ENCODE measurements at places on chromosomes 3 and 15.

DNA sequence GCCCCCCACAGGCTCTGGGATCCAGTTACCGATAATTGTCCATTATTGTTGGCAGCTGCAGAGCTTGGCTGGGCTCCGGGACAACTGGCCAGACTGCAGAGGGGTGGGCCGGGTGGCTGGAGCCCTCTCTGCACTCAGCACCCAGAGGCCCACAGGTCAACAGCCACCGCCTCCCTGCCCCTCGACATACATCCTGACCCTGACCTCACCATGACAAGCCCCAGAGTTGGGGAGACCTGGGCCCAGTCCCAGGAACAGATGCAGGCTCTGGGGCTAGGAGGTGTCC is 22.4 kb downstream of the PTH1R start:
- no peaks in the 10 kb centered on the region for H3K36me3 ChIP-seq
- H3K4me1 ChIP-seq = peaks cover 11% of the 10 kb centered on the region
- DNase-seq = no peak
- H3K27me3 ChIP-seq = peaks cover 18% of the 10 kb centered on the region
- H3K4me3 ChIP-seq = no peak overlapping the region

- no peak for DNase-seq
- no peaks in the 10 kb centered on the region for H3K4me1 ChIP-seq
- no peak overlapping the region for H3K4me3 ChIP-seq
- H3K27ac ChIP-seq = no peak overlapping the region
Observed at GRCh38 chr15:71186267-71186666, 71.0 kb downstream of the THSD4 start.

DNA sequence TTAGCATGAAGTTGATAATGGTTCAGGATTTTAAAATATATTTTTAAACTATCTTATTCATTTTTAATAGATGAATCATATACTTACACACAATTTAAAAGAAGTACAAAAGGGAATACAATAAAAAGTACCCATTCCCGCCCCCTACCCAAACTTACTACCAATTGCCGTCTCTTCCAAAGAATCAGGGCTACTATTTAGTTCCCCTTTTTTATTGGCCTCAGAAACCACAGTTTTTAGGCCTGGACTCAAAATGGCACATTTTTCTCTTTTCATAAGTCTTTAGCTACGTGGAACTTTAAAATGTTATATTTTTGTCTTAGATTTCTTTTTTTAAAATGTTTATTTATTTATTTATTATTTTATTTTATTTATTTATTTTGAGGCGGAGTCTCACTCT is 18.0 kb downstream of the LRRK1 start:
- H3K4me1 ChIP-seq = no peaks in the 10 kb centered on the region
- no peaks in the 10 kb centered on the region for H3K36me3 ChIP-seq
- DNase-seq = no peak
- H3K27me3 ChIP-seq = peaks cover 6% of the 10 kb centered on the region
- no peak overlapping the region for H3K27ac ChIP-seq

GRCh38 chr3:123602325-123602724 is 17.5 kb upstream of the HACD2 start:
- H3K4me3 ChIP-seq = no peak overlapping the region
- H3K27ac ChIP-seq = no peak overlapping the region
- peaks cover 3% of the 10 kb centered on the region for H3K36me3 ChIP-seq
- no peaks in the 10 kb centered on the region for H3K27me3 ChIP-seq
- DNase-seq = no peak

DNA sequence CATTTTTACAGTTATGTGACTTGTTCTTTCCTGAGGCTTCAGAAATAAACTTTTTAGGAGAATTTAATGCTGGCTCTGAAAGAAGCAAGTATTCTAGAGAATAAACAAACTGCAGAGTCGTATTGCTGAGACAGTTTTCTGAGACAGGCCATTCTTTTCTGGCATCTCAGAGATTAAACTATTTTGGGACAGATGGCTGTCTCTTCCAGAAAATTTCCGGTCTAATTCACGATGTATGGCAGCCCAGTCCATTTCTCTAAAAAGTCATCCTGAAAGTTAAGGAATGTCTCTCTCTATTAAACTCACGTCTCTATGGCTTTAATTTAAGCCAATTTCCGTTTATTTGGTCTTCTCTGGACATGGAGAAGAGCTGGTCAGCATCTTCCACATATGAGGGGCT is 208.6 kb downstream of the FEZF2 start:
- H3K4me3 ChIP-seq = no peak overlapping the region
- no peak overlapping the region for H3K27ac ChIP-seq
- DNase-seq = no peak
- H3K27me3 ChIP-seq = no peaks in the 10 kb centered on the region
- no peaks in the 10 kb centered on the region for H3K36me3 ChIP-seq

- DNase-seq = no peak
- no peak overlapping the region for H3K27ac ChIP-seq
- peaks cover 63% of the 10 kb centered on the region for H3K27me3 ChIP-seq
- no peaks in the 10 kb centered on the region for H3K4me1 ChIP-seq
- no peak overlapping the region for H3K4me3 ChIP-seq
- no peaks in the 10 kb centered on the region for H3K36me3 ChIP-seq
Observed at GRCh38 chr3:194158942-194159439, 23.0 kb downstream of the HES1 start.

GRCh38 chr15:48332642-48333034 is 1.4 kb downstream of the DUT start:
- DNase-seq = peak; percentile 59
- H3K4me3 ChIP-seq = peak overlapping the region; percentile 94
- H3K27me3 ChIP-seq = no peaks in the 10 kb centered on the region
- H3K4me1 ChIP-seq = peaks cover 60% of the 10 kb centered on the region

DNA sequence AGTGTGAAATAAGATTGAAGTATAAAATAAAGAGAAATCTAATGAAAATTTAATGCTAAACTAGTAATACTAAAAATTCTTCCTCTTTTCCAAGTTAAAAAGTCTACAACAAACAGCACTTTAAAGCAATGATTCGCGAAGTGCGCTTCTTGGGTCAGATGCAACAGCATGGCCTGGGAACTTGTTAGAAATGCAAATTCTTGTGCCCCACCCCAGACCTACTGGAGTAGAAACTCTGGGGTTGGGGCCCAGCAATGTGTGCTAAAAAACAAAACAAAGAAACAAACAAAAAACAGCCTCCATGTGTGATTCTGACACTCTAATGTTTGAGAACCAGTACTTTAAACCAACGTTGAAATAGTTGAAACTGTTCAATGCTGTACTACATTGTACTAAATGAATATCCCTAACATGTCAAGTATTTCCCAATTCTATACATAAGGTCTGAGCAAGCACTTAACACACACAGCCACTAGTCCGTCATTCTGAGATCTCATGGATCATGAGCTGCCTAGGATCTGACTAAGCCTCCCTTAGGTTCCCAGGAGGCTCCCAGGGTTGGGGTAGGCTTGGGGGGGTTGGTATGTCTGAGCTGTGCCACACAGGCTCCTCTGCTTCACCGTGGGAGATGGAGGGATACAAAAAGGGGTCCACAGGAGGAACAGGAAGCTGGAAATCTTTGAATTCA is 6.1 kb downstream of the RASGRP1 start:
- H3K27ac ChIP-seq = peak overlapping the region; percentile 93
- peak overlapping the region; percentile 91 for H3K4me3 ChIP-seq
- H3K4me1 ChIP-seq = peaks cover 84% of the 10 kb centered on the region
- no peaks in the 10 kb centered on the region for H3K27me3 ChIP-seq

- H3K27me3 ChIP-seq = no peaks in the 10 kb centered on the region
- H3K4me3 ChIP-seq = no peak overlapping the region
- no peak for DNase-seq
- peak overlapping the region; percentile 75 for H3K27ac ChIP-seq
- peaks cover 26% of the 10 kb centered on the region for H3K36me3 ChIP-seq
Observed at GRCh38 chr3:156812521-156813335, 13.4 kb upstream of the LEKR1 start.

- no peak overlapping the region for H3K4me3 ChIP-seq
- H3K27ac ChIP-seq = no peak overlapping the region
- H3K27me3 ChIP-seq = no peaks in the 10 kb centered on the region
- DNase-seq = no peak
Observed at GRCh38 chr3:78738833-78739232, 1029.0 kb downstream of the ROBO1 start.

GRCh38 chr3:83863380-83863779 is 1095.4 kb upstream of the CADM2 start:
- no peak overlapping the region for H3K27ac ChIP-seq
- H3K4me1 ChIP-seq = no peaks in the 10 kb centered on the region
- H3K36me3 ChIP-seq = no peaks in the 10 kb centered on the region
- H3K27me3 ChIP-seq = no peaks in the 10 kb centered on the region
- H3K4me3 ChIP-seq = no peak overlapping the region

- H3K36me3 ChIP-seq = no peaks in the 10 kb centered on the region
- H3K27me3 ChIP-seq = peaks cover 57% of the 10 kb centered on the region
- no peak overlapping the region for H3K4me3 ChIP-seq
Observed at GRCh38 chr3:128556384-128556783, 63.4 kb upstream of the GATA2 start.

DNA sequence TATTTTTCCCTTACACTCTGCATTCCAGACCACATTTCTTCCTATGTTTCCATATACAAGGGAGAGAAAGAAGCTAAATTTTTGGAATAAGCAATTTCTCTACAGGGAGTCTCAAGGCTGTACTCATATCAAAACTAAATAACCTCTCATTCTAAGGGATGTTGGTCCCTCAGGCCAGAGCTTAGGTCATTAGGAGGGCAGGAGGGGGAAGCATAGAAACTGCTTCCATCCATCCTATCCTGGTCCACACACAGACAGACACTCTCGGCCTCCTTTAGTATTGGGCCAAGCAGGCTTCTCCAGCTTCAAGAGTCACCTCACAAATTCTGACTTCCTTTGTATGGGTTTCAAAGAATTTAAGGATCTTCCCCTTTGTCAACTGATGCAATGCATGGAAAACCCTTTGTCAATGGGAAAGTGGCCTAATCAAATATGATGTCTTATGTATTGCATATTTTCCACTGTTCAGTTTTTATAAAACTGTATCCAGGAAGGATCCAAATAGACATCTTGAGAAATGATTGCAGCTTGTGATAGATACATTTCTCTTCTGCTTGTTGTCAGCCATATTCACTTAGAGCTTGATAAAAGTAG is 140.7 kb upstream of the RARB start:
- no peak overlapping the region for H3K27ac ChIP-seq
- H3K4me3 ChIP-seq = no peak overlapping the region

- H3K4me1 ChIP-seq = peaks cover 1% of the 10 kb centered on the region
- peaks cover 4% of the 10 kb centered on the region for H3K27me3 ChIP-seq
- no peak overlapping the region for H3K27ac ChIP-seq
- no peak overlapping the region for H3K4me3 ChIP-seq
- DNase-seq = no peak
Observed at GRCh38 chr3:170410428-170411029, 8.1 kb upstream of the CLDN11 start.

DNA sequence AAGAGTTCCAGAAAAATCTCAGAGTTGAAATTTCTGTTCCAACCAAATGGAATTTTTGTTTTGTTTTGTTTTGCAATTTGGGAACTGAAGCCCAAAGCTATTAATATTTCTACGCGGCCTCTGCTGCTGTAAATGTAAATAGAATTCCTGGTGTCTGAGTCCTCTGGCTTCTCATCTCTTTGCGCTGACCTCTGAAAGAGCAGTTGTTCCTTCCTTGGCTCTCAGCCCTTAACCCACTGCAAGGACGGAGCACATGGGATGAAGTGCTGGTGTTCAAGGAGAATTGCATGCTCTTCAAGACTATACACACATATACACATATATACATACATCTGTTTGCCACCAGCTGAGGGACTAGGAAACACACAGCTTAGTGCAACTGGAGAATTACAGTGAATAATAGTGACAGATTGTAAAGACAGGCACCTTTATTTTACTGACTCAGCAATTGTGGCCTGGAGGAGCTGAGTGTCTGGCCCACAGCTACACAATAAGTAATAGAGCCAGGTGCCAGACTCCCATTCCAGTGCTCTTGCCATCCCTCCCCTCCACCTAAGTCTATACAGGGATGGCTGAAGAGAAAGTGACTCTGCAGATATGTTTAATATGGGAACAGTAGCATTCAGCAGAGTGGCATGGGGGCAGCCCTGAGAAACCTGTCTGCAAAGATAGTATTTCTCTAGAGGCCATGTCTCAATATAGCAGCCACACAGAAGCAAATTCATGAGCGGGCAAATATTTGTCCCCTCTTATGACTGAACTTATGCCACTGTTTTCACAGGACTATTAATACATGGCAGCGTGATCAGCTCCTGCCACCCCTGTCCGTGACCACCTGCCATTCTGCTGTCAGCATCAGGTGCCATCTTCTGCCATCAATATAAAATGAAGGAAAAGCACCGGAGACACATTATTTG is 42.3 kb downstream of the NEK10 start:
- H3K36me3 ChIP-seq = peaks cover 7% of the 10 kb centered on the region
- no peak for DNase-seq
- H3K4me1 ChIP-seq = peaks cover 5% of the 10 kb centered on the region
- no peaks in the 10 kb centered on the region for H3K27me3 ChIP-seq
- no peak overlapping the region for H3K4me3 ChIP-seq

DNA sequence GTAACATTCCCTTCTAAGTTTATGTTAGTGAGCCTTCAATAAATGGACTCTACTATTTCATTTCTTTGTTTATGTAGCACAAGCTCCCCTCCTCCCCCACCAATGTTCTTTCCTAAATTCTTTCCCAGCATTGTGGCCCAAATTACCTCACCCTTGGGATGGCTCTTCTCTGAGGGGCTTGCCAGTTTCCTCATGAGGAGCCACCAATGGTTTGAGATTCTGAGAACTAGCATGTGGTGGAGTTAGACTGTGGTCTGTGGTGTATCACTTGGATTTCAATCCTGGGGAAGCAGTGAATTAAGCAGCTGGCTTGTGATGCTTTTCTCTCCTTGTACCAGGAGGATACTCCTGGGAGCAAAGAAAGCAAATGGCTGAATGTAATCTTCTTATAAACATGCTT is 50.0 kb upstream of the NPHP3 start:
- H3K36me3 ChIP-seq = no peaks in the 10 kb centered on the region
- no peak for DNase-seq
- peaks cover 22% of the 10 kb centered on the region for H3K4me1 ChIP-seq
- H3K4me3 ChIP-seq = no peak overlapping the region
- no peak overlapping the region for H3K27ac ChIP-seq
- peaks cover 7% of the 10 kb centered on the region for H3K27me3 ChIP-seq

GRCh38 chr15:65824941-65825544 is 33.0 kb upstream of the DENND4A start:
- no peak overlapping the region for H3K27ac ChIP-seq
- H3K36me3 ChIP-seq = peaks cover 1% of the 10 kb centered on the region
- H3K4me3 ChIP-seq = no peak overlapping the region
- H3K4me1 ChIP-seq = peaks cover 44% of the 10 kb centered on the region
- no peak for DNase-seq

GRCh38 chr3:27483117-27484014 is 818 bp downstream of the SLC4A7 start:
- H3K4me1 ChIP-seq = peaks cover 47% of the 10 kb centered on the region
- peak; percentile 63 for DNase-seq
- no peaks in the 10 kb centered on the region for H3K27me3 ChIP-seq
- H3K4me3 ChIP-seq = peak overlapping the region; percentile 94
- peaks cover 18% of the 10 kb centered on the region for H3K36me3 ChIP-seq

DNA sequence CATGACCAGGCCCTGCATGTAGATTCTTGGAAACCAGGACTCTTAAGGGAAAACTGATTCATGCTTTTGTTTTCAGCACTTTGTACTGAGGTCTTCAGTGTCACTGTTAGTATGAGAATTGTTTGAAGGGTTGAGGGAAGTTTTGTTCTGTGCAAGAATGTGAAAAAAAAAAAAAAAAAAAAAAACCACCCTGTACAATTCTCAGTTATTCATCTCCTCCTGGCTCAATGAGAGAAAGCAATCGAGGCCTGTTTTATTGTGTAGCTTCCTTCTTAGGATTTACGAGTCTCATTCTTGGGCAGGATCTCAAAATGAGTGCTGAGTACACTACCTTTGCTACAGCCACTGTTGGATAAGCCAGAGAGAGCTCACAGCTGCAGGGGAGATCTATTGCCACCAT is 469.5 kb downstream of the CNTN4 start:
- H3K36me3 ChIP-seq = no peaks in the 10 kb centered on the region
- no peak overlapping the region for H3K27ac ChIP-seq
- no peak for DNase-seq

All from activated CD8-positive, alpha-beta memory T cell treated with anti-CD3 and anti-CD28 coated beads, Interleukin-2, amount 10 ng/mL, durations not matched to agents 7 days and 5 days (primary cell).